Naive thymus-derived CD4-positive, alpha-beta T cell (primary cell): ENCODE measurements at places on chromosomes 11 and 22.

DNA sequence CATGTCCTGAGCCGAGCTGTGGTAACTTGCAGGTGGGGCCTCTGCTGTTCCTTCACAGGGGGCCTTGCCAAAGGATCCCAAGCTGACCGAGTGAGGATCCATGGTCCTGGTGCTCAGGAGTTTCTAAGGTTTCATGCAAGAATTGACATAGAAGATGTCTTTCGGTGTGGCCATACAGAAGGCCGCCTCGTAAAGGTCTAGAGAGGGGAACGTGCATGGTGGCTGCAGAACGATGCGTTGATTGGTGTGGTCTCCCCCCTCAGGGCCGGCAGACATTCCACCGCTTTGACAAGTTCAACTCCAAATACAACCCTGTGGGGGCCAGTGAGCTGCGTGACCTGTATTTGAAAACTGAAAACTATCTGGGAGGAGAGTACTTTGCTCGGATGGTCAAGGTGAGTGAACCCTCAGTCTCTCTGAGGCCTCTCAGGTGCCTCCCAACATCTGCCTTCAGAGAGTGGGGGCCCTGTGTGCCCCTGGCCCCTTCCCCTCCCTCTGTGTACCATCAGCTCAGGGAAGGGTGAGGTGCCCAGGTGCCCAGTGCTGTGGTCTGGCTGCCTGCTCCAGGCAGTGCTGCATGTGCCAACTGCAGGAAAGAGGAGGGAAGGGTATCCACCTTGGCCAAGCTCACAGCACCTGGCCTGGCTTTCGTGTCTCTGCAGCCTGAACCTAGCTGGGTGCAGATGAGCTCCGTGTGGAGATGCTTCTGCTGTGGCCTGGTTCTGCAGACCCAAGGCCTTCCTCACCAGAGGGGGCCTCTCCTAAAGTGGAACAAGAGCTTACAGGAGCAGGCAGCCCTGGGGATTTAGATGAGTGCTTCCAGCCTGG is 39.8 kb downstream of the AMPD3 start:
- no peak overlapping the region for H3K4me3 ChIP-seq
- no peaks in the 10 kb centered on the region for H3K27me3 ChIP-seq
- peaks cover 5% of the 10 kb centered on the region for H3K36me3 ChIP-seq
- no peak overlapping the region for H3K27ac ChIP-seq
- DNase-seq = no peak

- H3K4me1 ChIP-seq = no peaks in the 10 kb centered on the region
- H3K4me3 ChIP-seq = no peak overlapping the region
- DNase-seq = no peak
- H3K27ac ChIP-seq = no peak overlapping the region
Measured at GRCh38 chr22:25120093-25120561, 79.5 kb upstream of the CRYBB3 start.

- H3K27me3 ChIP-seq = no peaks in the 10 kb centered on the region
- no peaks in the 10 kb centered on the region for H3K36me3 ChIP-seq
- H3K4me1 ChIP-seq = peaks cover 4% of the 10 kb centered on the region
- no peak overlapping the region for H3K4me3 ChIP-seq
Measured at GRCh38 chr11:121029813-121030445, 6.0 kb downstream of the TBCEL start.

DNA sequence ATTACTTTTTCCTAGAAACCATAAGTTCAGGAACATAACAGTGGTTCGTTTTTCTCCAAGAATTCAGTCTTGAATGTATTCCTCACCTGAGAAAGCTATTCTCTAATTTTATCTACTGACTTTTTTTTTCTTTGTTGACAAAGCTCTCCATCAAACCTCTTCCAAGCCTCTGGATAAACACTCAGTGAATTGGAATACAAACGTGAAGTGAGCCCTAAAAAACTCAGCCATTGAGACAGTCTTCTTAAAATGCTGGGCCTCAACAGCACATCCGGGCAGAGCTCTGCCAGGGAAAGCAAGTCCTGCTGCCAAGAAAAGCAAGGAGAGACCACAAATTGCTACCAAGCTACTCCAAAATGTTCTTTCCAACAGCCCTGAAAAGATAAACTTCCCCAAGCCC is 7.7 kb upstream of the SLC1A2 start:
- H3K27ac ChIP-seq = no peak overlapping the region
- no peak overlapping the region for H3K4me3 ChIP-seq
- no peaks in the 10 kb centered on the region for H3K36me3 ChIP-seq
- H3K27me3 ChIP-seq = no peaks in the 10 kb centered on the region

DNA sequence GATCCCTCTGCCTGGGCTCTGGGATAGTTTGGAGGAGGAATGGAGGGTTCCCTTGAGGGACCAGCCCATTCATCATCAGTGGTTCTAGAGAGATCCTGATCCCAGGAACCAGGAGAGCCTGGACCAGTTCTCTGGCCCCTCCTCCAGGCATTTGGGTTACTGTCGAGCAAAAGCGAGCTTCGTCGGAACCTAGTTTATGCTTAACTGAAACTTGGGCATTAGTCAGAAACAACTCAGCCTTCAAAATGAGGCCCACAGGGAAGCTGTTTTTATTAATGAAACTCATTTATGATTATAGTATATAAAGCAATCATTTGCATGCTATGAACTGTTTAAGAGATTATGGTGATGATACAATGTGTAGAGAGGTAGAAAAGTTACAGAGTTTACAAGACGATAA is 61.4 kb downstream of the LIF start:
- no peak for DNase-seq
- no peaks in the 10 kb centered on the region for H3K36me3 ChIP-seq
- H3K27me3 ChIP-seq = no peaks in the 10 kb centered on the region
- H3K4me1 ChIP-seq = no peaks in the 10 kb centered on the region
- no peak overlapping the region for H3K4me3 ChIP-seq

DNA sequence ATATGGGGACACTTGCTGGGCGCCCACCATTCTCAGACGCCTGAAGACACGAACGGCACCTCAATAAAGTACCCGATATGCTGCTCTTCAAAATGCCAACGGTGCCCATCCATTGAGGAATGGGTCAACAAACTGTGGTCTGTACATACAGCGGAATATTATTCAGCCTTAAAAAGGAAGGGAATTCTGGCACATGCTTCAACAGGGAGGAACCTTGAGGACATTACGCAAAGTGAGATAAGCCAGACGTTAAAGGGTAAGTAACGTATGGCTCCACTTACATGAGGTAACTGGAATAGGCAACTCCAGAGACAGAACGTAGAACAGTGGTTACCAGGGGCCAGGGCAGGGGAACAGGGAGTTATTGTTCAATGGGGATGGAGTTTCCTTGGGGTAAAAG is 28.0 kb downstream of the PRDM10 start:
- H3K4me3 ChIP-seq = no peak overlapping the region
- H3K36me3 ChIP-seq = no peaks in the 10 kb centered on the region
- H3K27ac ChIP-seq = no peak overlapping the region
- no peaks in the 10 kb centered on the region for H3K4me1 ChIP-seq

- no peaks in the 10 kb centered on the region for H3K4me1 ChIP-seq
- H3K36me3 ChIP-seq = no peaks in the 10 kb centered on the region
- no peaks in the 10 kb centered on the region for H3K27me3 ChIP-seq
- no peak overlapping the region for H3K4me3 ChIP-seq
- no peak overlapping the region for H3K27ac ChIP-seq
Measured at GRCh38 chr22:32030518-32031247, 12.4 kb upstream of the SLC5A1 start.

DNA sequence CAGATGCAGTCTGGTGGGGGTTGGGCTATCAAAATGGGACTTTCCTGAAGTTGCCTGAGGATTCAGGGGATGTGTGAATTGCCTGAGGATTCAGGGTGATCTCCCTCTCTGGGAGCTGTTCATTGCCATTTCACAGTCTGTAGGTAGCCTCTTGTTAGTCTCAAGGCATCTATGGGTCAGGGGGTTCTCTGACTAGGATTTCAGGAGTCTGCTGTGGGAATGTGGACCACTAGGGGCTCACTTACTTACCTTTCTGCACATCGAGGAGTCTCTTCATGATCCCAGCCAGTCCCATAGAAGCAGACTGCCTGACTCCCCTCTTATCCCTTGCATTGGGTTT is 54.0 kb downstream of the KCNQ1OT1 start:
- H3K27ac ChIP-seq = no peak overlapping the region
- no peaks in the 10 kb centered on the region for H3K4me1 ChIP-seq
- H3K36me3 ChIP-seq = no peaks in the 10 kb centered on the region
- H3K27me3 ChIP-seq = no peaks in the 10 kb centered on the region
- H3K4me3 ChIP-seq = no peak overlapping the region

GRCh38 chr11:2742611-2743426 is 43.0 kb upstream of the KCNQ1OT1 start:
- H3K27ac ChIP-seq = no peak overlapping the region
- H3K36me3 ChIP-seq = no peaks in the 10 kb centered on the region
- H3K4me1 ChIP-seq = no peaks in the 10 kb centered on the region
- no peak overlapping the region for H3K4me3 ChIP-seq

DNA sequence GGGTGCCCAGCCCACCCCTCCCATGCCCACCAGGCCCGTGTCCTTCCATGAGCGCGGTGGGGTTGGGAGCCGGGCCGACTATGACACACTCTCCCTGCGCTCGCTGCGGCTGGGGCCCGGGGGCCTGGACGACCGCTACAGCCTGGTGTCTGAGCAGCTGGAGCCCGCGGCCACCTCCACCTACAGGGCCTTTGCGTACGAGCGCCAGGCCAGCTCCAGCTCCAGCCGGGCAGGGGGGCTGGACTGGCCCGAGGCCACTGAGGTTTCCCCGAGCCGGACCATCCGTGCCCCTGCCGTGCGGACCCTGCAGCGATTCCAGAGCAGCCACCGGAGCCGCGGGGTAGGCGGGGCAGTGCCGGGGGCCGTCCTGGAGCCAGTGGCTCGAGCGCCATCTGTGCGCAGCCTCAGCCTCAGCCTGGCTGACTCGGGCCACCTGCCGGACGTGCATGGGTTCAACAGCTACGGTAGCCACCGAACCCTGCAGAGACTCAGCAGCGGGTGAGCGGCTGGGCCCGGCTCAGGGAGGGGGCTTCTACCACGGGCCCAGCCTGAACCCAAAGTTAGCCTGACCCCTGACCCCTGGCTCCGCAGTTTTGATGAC is 3.0 kb downstream of the PKP3 start:
- DNase-seq = no peak
- no peak overlapping the region for H3K4me3 ChIP-seq
- no peak overlapping the region for H3K27ac ChIP-seq
- no peaks in the 10 kb centered on the region for H3K4me1 ChIP-seq

DNA sequence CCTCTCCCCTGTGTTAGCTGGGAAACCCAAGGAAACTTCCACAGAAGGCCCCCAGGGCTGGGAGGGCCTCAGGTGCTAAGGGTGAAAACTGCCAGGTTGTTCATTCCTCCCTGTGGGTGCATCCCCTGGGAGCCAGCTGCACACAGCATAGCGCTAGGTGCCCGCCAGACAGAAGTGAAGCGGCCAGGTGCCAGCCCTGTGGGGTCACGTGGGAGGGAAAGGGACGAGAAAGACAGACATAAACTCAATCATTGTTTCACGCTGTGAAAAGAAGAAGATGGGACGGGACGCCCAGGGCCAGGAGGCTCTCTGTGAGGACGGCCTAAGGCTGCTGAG is 31.6 kb upstream of the HMOX1 start:
- H3K4me1 ChIP-seq = peaks cover 11% of the 10 kb centered on the region
- H3K36me3 ChIP-seq = no peaks in the 10 kb centered on the region
- H3K27ac ChIP-seq = no peak overlapping the region
- no peaks in the 10 kb centered on the region for H3K27me3 ChIP-seq
- DNase-seq = no peak
- H3K4me3 ChIP-seq = no peak overlapping the region

GRCh38 chr11:95790123-95790932 is at the start of gene CEP57:
Gene CEP57 (plus strand): TSS chr11:95790498. CDS start chr11:95790699, 201 bp downstream.
- H3K27ac ChIP-seq = peak within 1 kb of the TSS; percentile 99
- peak within 1 kb of the TSS; percentile 97 for H3K4me3 ChIP-seq
- no peaks in the 10 kb centered on the region for H3K27me3 ChIP-seq
- peaks cover 21% of the 10 kb centered on the region for H3K4me1 ChIP-seq
- peak; percentile 94 for DNase-seq
- H3K36me3 ChIP-seq = peaks cover 8% of the 10 kb centered on the region

- H3K27me3 ChIP-seq = no peaks in the 10 kb centered on the region
- no peaks in the 10 kb centered on the region for H3K36me3 ChIP-seq
- no peak for DNase-seq
- no peak overlapping the region for H3K4me3 ChIP-seq
Measured at GRCh38 chr22:37409459-37410050, 17.7 kb downstream of the ELFN2 start.

- no peaks in the 10 kb centered on the region for H3K27me3 ChIP-seq
- DNase-seq = no peak
- no peaks in the 10 kb centered on the region for H3K36me3 ChIP-seq
- H3K4me3 ChIP-seq = no peak overlapping the region
- no peaks in the 10 kb centered on the region for H3K4me1 ChIP-seq
Measured at GRCh38 chr22:30830907-30831306, 136.2 kb downstream of the OSBP2 start.

DNA sequence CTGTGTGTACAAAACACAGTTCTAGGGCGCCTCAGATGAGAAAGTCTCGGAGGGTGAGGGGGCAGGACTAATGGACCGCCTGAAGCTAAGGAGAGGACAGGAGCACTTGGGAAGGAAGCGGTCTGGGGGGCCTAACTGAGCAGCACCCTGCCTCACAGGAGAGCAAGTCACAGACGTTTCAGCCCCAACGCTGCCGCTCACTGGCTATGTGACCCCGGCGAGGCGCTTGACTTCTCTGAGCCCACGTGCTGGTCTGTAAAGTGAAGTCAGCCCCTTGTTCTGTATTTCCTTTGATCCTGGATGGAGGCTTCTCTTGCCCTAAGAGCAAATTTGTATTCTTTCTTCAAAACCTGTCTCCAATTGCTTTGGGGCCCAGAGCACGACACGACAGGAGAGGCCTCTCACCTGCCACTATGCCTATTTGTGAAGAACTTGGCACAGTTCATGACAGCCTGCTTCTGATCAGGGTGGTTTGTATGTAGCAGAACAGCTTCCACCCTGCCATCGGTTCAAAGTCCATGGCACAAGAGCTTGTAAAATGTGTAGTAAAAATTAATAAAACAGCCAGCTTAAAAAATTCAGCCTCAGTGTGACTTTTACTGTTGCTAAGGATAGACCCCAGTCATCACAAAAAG is 59.1 kb downstream of the WNT11 start:
- no peak for DNase-seq
- H3K4me3 ChIP-seq = no peak overlapping the region
- peaks cover 5% of the 10 kb centered on the region for H3K36me3 ChIP-seq
- peaks cover 6% of the 10 kb centered on the region for H3K4me1 ChIP-seq
- no peak overlapping the region for H3K27ac ChIP-seq
- no peaks in the 10 kb centered on the region for H3K27me3 ChIP-seq

DNA sequence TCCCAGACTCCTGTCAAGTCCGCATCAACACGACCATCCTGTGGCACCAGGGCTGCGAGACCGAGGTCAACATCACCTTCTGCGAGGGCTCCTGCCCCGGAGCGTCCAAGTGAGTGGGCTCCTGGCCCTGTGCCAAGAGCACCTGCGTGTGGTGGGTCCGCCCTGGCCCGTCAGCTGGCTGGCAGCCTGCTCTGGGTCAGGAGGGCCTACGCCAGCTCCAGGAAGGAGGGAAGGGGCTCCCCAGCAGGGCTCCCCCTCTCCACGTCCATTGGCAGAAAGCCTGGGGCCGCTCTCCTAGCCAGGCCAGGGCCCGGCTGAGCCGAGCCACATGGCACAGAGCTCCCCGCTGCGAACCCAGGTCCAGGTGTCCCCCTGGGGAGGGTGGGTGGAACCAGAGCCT is 37.8 kb downstream of the MUC5B start:
- no peaks in the 10 kb centered on the region for H3K36me3 ChIP-seq
- no peaks in the 10 kb centered on the region for H3K27me3 ChIP-seq
- H3K4me3 ChIP-seq = no peak overlapping the region
- no peak for DNase-seq
- peaks cover 15% of the 10 kb centered on the region for H3K4me1 ChIP-seq

GRCh38 chr22:21952586-21953571 is at the start of gene PPM1F:
Gene PPM1F (minus strand): TSS chr22:21952848. CDS start chr22:21946048, 6,800 bp downstream.
- peak within 1 kb of the TSS; percentile 78 for H3K27ac ChIP-seq
- H3K4me1 ChIP-seq = peaks cover 7% of the 10 kb centered on the region
- H3K36me3 ChIP-seq = no peaks in the 10 kb centered on the region
- DNase-seq = peak; percentile 85

- no peak overlapping the region for H3K27ac ChIP-seq
- peaks cover 79% of the 10 kb centered on the region for H3K36me3 ChIP-seq
- H3K4me1 ChIP-seq = no peaks in the 10 kb centered on the region
Measured at GRCh38 chr11:68798221-68798813, 43.4 kb downstream of the CPT1A start.
